ENCODE measurements at places on chromosomes 13 and 19.
A peak's percentile ranks its signal among the peaks of the same experiment; 100 is the strongest.

DNA sequence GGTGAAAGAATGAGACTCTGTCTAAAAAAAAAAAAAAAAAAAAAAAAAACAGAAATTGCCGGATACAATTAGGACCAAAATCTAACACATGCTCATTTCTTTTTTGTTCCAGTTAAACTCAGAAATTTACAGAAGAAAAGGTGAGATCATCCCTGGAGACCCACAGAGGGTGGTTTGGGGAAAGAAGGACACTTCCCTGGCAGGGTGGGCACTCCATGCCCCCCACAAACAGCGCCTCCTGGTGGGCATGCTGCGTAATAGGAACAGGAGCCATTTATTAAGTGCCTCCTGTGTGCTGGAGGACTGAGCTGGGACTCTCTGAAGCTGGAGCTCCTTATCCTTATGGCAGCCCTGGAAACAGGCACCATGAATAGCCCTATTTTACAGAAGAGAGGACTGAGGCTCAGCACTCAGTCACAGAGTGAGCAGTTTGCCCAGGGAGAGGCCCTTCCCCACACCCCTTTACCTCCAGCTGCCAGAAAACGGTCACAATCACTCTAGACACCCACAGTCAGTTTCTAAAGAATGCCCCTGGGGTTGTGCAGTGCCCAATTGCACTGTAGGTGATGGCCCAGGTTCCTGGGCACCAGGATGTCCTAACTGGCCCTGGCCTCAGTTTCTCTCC, 10.1 kb downstream of the C19orf38 start:
- no peak for DNase-seq

DNA sequence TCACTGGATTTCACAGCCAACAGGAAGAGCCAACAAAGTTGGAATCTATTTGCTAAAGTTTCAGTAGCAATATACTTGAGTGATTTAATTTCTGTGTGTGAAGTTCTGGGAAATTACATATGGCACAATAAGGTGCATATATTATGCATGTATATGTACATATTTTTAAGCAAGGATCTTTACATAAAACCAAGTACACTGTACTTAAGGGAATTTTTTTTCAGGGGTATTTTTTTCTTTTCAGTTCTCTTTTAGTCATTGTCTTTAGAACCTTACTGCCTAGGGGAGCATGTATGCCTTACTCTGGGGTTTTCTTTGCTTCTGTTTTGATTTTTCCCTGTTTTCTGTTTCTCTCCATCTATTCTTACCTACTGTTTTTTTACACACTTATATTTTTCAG, 7.4 kb downstream of the RAP2A start:
- DNase-seq, result no peak

- no peak for DNase-seq
Measured at GRCh38 chr13:33066329-33066728, 50.1 kb downstream of the KL start.

- no peak for DNase-seq
Measured at GRCh38 chr13:44147233-44147632, 226.4 kb upstream of the SERP2 start.

DNA sequence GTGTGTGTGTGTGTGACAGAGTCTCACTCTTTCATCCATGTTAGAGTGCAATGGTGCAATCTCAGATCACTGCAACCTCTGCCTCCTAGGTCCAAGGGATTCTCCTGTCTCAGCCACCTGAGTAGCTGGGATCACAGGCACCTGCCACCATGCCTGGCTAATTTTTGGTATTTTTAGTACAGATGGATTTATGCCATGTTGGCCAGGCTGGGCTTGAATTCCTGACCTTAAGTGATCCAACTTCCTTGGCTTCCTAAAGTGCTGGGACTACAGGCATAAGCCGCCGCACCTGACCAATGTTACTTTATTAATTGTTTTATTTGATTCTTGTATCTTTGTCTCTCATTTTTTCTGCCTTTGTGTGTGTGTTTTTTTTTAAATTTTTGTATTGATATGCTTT, 89.6 kb downstream of the ZNF486 start:
- no peak for DNase-seq

- DNase-seq, result no peak
Measured at GRCh38 chr19:39590265-39590664, 12.1 kb upstream of the LGALS13 start.

GRCh38 chr13:37616131-37616530, 17.6 kb upstream of the POSTN start:
- DNase-seq, result peak; percentile 55

DNA sequence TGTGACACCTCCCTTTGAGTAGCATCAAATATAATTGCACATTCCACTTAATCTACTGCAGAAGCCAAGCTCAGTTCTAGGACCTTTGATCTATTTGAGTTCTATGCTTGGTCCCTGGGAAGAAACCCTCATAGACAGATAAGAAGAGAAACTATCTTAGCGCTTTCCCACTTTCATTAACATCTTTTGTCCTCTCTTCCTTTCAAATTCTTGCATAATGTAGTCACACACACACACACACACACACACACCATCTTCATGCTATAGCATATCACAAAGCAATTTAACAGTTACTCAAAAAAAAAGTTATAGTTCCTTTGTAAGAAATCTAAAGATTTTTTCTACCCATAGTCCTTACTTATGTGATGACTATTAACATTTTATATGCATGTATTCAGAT, 735.9 kb upstream of the PCDH9 start:
- DNase-seq, result peak; percentile 5

DNA sequence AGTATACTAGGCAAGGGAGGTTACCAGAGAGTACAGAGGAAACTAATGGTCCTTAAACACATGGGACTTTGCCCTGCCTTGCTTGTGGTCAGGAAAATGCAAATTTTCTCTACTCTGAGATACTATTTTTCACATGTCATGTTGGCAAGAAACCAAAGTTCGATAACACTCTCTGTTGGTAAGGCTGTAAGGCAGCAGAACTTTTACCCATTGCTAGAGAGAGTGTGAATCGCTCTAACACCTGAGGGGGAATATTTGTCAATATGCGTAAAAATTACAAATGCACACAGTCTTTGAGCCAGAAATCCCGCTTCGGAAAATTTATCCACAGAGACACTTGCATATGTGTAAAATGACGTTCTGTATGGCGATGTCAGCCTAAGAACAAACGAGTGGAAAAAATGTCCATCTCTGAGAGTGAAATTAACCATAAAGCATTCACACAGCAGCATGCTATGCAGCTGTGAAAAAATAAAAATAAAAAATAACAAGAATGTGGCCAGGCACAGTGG, 9.5 kb upstream of the RFX1 start:
- DNase-seq, result no peak

DNA sequence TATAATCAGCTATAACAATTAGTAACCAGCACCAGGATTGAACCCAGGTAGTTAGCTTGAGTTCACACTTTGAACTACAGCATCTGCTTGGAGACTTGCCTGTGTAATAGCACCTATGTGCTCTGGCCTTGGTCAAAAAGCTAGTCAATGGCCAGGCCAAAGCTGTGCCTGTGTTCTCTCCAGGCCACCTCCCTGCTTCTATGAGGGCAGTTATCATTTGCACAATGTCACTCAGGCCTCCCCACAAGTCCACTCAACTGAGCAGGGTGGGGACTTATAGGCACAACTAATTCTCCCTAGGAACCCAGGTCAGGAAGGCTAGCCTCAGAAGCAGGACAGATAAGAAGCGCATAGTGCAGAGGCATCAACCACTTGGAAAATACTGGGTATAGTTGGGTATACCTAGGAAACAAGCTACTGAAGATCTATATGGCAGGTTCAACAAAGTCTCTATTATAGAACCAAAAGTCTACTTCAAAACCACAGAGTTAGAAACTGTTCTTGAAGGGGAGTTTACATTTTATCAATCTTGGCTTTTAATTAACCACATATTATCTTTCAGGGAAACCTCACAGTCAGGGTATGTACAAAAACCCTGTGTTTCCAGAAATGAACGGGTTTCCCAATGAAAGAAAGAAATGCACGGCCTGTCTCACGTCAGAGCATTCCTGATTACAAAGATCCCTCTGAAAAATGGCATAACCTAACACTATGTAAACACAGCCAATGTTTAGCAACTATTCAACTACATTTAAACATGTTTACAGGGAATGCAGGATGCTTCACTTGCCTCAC, 140.9 kb downstream of the ABCC4 start:
- no peak for DNase-seq

DNA sequence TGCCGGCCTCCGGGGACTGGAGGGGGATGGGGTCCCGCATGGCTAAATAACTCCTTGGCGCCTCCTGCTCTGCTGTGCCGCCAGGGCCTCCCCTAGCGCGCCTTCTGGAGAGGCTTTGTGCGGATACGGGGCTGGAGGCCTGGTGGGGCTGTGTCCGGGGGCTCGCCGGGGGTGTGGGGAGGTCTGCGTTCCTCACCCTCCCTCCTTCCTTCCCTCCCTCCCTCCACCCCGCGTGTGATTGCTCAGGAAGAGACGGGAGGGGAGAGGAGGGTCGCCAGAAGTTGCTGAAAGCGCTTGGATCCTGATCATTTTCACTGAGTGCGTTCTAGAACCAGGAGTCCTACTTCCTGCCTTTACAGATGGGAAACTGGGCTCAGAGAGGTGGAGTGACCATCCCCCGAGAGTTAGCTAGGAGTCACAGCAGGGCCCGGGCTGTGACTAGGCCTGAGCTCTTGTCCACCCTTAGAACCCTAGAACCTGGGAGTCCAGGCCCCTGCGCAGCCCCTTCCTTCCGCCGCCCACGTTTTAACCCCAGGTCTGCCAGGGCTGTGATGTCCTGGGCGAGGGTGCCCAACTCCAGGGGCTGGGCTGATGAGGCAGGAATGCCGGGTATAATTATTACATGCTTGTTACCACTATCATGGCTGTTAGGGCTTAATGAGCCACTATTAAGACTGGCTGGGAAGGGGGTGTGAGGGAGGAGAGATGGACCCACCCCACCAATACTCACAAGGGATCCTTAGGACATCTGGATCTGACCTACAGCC, 782 bp upstream of the JUND start:
- no peak for DNase-seq

DNA sequence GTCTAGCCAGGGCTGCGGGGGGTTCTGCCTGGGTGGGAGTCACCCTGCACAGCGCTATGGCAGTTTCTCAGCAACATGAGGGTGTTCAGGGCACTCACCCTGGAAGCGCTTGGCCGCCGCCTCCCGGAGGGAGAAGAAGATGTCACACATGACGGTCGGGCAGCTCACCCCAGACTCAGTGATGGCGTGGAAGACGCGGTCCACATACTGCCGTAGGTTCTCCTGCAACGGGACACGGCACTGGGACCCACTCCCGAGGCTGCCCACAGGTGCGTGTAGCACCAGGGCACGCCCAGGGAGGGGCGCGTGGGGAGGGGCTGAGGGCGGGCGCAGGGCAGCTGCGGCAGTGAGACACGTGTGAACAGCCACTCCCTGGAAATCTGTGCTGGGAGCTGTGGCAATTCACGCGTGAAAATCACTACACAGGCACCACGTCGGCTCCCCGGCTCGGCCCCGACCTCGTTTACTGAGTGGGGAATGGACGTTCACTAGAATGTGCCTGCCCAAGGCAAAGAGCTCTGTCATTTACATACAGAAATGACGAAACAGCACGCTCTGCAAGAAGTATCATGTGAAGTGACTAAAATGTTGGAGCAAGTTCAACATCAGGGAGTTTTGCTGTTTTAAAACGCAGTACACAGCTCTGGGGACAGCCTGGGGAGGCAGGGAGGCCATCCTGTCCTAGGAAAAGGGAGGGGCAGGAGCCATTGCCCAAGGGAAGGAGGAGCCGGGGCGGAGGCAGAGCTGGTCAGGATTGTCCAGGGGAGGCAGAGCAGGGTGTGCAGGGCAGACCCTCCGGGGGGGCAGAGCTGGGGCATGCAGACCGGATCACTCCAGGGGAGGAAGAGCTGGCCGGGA, 41.5 kb upstream of the C13orf46 start:
- no peak for DNase-seq

DNA sequence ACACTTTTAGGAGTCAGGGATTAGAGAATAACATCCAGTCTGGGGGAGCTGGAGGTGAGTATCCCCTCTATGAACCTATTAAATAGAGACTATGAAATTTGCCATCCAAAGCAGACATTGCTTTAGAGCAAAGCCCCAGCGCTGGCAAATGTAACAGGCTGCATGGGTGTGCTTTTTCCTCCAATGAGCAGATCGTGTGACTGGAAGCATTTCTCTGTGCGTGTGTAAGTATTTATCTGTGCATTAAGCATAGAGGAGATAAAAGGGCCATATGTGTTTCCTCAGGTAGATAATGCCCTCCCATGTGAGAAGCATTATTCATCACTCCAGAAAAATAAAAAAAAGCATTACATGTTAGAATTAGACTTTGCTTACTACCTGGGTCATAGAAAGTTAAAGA, 924 bp downstream of the TNFSF13B start:
- DNase-seq, result no peak

- DNase-seq, result no peak
Measured at GRCh38 chr19:39643591-39643990, 12.1 kb upstream of the LGALS16 start.

DNA sequence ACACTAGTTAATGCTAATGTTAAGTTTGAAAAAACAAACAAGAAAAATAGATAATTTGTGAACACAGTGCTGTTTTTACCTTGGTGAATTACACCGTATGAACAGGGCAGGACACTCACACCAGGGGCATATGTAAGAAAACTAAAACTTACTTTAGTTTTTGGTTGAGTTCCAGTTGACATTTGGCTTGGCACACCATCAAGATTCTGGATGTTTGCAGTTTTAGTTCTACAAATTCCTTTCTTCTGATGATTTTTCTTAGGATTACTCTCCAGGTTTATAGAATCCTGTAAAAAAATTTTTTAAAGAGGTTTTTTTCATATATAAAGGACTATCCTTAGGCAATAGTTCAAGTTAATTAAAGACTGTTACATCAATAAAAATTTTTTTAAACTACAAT, 238.5 kb upstream of the STARD13 start:
- peak; percentile 93 for DNase-seq

DNA sequence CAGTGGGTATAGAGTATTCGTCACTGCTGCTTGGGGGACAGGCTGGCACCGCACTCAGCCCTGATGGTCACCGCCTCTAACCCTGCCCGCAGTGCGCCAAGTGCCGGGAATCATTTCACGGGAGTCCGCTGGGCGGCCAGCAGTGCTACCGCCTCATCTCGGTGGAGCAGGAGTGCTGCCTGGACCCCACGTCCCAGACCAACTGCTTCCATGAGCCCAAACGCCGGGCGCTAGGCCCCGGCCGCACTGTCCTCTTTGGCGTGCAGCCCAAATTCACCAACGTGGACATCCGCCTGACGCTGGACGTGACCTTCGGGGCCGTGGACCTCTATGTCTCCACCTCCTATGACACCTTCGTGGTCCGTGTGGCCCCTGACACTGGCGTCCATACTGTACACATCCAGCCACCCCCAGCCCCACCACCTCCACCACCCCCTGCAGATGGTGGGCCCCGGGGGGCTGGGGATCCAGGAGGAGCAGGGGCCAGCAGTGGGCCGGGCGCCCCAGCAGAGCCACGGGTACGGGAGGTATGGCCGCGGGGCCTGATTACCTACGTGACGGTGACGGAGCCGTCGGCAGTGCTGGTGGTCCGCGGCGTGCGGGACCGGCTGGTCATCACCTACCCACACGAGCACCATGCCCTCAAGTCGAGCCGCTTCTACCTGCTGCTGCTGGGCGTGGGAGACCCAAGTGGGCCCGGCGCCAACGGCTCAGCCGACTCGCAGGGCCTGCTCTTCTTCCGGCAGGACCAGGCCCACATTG, 14.5 kb downstream of the CNFN start:
- no peak for DNase-seq

- DNase-seq, result peak; percentile 26
Measured at GRCh38 chr13:109357751-109358471, 428.5 kb downstream of the IRS2 start.

- DNase-seq, result peak; percentile 98
Measured at GRCh38 chr19:46133101-46133627, 8.7 kb upstream of the IGFL3 start.

GRCh38 chr19:46296722-46297461, at the start of gene HIF3A:
Gene HIF3A (plus strand): TSS chr19:46297042. CDS start chr19:46297077, 35 bp downstream.
- no peak for DNase-seq

- no peak for DNase-seq
Measured at GRCh38 chr19:12804051-12804450, 2.2 kb downstream of the THSD8 start.
